ENCODE measurements at places on chromosomes 2 and 18.

DNA sequence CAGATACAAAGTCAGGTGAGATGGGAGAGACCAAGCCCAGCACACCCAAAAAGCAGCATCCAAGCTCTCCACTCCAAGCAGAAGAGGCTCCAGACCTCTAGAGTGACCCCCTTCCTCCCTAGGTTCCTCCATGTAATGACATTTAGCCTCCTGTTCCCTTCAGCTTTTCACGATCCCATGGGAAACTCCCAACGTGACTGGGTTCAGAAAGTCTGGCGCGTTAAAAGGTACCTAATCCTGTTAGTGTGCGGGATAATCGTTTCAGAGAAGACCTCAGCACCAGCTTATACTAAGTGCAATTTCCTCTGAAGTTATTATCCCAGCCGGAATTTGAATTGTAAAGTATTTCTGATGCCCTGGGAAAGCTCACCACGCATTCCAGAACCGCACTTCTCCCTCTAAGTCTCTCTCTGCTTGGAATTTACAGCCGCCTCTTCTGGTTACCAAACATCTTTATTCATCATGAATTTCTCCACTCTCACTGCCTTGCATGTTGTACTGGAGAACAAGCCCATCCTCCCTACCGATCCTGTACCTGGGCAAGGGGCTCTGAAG, 46.9 kb downstream of the CCBE1 start:
- no peak for DNase-seq

DNA sequence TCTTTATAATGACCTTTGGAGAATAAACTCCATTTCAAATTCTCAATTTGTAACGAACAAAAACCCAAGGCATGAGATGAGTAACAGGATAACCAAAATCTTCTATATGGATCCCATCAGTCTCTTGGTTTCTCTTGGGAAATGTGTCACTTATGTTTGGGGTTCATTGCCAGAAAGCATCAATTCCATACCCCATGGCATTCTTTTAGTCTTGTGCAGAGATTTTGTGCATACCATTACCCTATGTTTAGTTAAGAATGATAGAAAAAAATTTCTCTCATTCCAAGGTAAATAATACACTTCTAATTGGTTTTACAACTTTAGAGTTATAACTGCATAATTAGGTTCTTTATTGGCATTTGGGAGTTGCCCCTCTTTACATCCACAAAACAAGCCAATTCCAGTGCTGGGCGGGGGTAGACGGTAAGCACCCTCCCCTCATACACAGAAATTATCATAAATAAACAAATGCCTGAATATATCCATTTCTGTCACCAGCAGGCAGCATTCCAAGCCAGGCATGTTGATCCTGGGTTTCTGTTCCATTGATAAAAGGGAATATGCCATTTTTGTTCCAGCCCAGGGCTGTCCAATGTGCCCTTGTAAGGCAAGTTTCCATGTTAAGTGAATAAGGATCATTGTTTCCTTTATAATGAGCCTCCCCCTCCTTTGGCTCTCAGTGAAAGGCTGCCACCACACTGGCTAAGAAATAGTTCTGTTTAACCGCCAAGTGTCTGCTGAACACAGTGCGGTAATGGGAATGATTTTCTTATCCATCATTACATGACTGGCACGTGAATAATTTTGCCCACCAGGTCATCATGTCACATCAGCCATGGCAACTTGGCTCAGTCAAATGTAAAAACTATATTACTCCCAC, 680.1 kb upstream of the ZEB2 start:
- no peak for DNase-seq

DNA sequence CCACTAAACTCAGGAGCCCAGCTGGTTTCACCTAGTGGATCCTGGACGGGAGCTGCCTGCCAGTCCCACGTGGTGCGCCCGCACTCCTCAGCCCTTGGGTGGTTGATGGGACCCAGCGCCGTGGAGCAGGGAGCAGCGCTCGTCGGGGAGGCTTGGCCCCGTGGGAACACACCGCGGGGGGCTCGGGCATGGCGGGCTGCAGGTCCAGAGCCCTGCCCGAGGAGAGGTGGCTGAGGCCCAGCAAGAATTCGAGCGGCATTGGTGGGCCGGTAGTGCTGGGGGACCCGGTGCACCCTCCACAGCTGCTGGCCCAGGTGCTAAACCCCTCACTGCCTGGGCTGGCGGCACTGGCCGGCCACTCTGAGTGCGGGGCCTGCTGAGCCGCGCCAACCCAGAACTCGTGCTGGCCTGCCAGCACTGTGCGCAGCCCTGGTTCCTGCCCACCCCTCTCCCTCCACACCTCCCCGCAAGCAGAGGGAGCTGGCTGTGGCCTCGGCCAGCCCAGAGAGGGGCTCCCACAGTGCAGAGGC, 137.3 kb downstream of the TRIB2 start:
- DNase-seq: no peak

GRCh38 chr18:25831301-25831701, 259.1 kb downstream of the SS18 start:
- no peak for DNase-seq

GRCh38 chr2:49843314-49843713, 689.0 kb upstream of the FSHR start:
- DNase-seq: no peak

- DNase-seq: no peak
Measured at GRCh38 chr2:43513796-43514195, 82.0 kb downstream of the THADA start.

DNA sequence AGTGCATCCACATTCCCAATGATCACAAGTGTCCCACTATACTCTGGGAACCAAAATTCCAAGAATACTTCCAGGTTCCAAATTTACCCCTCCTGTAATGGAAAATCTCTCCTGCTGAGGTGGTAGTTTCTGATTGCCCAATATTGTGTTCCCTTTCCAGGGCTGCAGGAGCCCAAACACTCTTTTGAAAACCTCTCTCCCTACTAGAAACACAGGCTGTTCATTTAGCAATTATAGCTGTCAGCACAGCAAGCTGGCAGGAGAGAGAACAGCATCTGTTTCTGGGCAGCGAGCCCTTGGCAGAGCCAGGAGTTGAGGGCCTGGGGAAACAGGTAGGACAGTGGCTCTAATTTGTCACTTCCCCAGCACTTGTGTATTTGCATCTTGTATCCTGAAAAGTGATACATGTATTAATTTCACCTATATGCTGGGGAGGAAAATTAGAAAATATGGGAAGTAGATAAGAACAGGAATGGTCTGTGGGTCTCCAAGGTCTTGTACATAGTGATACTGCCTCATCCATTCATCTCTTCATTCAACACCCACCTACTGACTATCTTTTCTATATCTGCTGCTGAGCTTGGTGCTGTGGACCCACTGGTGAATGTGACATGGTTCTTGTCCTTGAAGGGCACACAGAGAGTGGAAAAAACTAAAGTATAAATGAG, 16.9 kb upstream of the PAIP2B start:
- no peak for DNase-seq

DNA sequence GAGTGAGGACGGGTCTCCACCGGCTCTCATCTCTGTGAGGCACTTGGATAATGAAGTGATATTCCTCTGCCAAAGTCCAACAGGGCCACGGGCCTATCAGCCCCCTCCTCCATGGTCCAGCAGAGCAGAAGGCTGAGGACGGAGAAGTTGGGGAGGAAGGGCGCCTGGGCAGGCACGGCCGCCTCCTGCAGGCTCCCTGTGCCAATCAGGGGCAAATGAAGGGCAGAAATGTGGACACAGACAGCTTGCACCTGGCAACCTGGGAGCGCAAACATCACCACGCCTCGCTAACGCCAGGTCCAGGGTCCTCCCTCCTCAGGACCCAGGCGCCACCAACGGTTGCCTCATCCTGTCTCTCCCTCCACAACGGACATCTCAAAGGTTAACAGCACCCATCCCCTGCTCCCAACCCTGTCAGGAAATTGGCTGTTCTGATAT, 24.3 kb downstream of the SMAD7 start:
- DNase-seq: no peak

- DNase-seq: no peak
Measured at GRCh38 chr18:57619876-57620275, 1.8 kb downstream of the NARS1 start.

DNA sequence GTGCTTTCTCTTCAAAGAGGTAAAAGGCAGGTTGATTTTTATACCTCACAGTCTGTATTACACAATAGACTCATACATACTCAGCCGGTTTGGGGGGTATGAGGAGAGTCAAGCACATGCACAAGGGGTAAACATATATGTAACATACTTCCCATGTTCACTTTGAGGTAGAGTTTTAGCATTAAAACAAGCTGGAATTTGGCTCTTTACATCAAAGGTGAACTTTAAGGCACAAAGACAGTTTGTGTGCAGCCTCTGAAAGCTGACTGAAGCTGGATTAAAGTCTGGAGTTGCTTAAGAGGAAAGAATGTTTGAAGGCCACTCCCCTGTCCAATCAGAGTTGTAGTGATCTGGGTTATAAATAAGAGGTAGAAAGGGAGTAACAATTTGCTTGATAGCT, 282.0 kb downstream of the DPP10 start:
- no peak for DNase-seq

DNA sequence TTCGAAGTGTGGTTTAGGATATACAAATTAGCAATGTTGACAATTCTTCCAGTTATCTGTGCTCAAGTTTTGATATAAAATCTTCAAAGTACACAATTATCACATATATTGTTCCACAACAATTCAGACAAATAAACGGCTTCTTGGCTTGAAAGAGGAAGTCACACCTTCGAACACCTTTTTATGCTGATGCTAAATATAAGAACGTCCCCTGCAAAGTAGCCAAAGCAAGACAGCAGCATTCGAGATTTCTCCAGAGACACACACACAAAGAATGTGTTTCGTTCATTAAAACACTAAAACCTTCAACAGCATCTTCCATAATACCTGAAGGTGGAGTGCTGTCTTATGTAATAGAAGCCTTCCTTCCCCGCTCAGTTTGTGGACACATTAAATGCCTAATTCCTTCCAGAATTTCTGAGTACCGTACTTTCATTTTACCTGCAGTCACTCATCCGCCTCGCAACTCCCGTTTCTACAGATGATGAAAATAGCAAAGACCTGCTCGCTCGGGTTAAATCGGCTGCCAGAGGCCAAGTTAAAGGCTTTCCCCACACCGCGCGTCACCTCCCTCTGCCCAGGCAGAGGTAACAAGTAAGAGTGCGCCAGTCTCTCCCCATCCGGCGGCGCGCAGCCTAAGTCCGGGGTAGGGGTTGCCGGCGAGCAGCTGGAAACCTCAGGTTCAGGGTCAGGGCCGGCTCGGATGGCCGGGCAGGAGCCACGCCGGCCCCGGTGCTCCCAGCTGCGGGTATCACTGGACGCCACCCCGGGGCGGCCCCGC, 847 bp downstream of the SERPINE2 start:
- DNase-seq: peak; percentile 75

GRCh38 chr18:57659460-57660102, 37.9 kb upstream of the NARS1 start:
- no peak for DNase-seq

- no peak for DNase-seq
Measured at GRCh38 chr2:184338771-184339170, 259.6 kb upstream of the ZNF804A start.

Measured in adipocyte (in vitro differentiated cells).